NCI-H526 (cell line): ENCODE measurements at places on chromosomes 13 and 19.
A peak's percentile ranks its signal among the peaks of the same experiment; 100 is the strongest.

DNA sequence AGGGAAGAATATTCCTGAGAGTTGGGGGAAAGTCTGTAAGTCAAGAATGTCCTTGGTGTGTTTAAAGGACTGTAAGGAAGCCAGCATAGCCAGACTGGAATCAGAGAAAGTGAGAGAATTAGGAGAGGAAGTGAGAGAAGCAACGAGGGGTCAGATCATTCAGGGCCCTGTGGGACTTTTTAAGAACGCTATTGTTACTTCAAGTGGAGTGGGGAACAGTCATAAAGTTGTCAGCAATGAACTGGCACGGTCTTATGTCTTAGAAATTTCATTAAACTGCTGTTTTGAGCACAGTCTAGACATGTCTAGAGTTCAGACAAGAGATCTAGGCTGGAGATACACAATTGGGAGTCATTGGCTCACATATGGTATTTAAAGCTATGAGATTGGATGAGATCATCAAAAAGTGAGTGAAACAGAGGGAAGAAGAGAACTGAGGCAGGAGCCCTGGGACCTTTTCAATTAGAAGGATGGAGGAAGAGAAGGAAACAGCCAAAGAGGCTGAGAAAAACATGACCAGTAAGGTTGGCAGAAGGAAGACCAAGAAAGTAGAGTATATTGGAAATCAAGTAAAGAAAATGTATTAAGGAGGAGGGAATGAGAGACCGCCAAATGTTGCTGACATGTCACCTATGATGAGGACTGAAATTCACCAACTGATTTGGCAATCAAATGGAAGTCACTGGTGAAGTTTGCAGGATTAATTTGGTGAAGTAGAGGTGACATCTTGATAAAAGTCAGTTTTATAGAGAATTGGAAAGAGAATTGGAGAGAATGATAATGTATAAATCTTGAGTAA, 263.5 kb downstream of the GPC5 start:
- no peak for DNase-seq

DNA sequence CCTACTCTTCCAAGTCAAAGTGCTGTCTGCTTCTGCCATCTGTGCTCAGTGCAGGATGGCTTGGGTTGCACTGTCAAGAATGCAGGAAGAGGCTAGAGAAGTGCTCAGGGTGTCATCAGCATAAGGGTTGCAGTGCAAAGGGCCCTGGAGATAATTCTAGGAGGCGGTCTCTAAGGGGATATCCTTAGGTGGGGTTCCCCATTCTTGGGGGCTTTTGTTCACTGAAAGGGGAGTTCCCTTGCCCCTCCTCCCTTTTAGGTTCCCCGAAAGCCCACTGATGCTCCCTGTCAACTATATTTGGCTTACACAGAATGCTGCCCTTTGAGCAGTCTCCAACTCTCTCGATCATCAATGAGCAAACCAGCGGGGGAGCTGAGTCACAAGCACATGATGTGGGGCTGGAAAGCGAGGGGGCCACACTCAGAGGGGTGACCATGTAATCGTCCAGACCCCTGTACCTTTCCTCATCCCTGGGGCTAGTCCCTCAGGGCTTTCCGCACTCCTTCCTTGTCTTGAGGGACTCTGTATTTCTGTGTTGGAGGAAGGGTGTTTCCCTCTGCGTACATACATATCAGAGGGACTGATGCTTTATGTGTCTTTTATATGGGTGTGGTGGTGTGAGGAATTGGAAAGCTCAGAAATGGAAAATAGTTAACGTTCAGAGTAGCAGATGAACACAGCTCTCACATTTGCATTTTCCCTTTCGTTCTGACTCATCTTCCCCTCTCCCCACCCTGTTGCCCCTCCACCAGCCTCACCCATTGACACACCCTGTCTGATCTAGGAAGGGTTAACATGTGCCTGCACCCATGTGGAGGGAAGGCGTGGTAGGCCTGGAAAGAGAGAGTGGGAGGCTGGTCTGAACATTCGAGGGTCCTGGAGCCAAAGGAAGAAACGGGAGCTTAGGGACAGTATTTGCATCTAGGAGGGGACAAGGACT, 6.7 kb downstream of the ZBTB32 start:
- no peak for DNase-seq

DNA sequence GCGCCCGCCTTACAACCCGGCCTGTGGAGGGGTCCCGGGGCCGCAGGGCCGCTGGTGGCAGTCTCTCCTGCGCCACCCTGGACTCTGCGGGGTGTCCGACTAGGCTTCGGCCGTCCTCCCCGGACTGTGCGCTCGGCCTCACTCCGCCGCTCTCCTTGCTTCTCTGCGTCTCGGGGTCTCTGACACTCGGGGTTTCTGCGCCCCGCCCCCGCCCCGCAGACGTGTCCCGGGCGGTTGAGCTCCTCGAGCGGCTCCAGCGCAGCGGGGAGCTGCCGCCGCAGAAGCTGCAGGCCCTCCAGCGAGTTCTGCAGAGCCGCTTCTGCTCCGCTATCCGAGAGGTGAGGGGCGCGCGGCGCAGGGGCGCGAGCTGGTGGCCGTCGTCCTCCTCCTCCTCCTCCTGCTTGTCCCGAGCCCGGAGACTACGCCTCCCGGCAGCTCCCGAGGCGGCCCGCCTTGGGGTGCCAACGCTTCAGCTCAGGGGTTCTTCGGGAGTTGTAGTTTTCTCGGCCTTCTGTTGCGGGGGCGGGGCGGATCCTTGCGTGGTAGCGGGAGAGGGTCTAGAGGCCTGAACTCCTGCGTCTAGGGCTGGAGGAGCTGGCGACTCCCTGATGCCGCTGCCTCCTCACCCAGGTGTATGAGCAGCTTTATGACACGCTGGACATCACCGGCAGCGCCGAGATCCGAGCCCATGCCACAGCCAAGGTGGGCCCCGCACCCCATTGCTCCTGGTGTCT, 627 bp downstream of the LIN7B start:
- DNase-seq, result peak; percentile 46

- no peak for DNase-seq
Observed at GRCh38 chr19:33405553-33406461, 32.3 kb downstream of the CEBPG start.

DNA sequence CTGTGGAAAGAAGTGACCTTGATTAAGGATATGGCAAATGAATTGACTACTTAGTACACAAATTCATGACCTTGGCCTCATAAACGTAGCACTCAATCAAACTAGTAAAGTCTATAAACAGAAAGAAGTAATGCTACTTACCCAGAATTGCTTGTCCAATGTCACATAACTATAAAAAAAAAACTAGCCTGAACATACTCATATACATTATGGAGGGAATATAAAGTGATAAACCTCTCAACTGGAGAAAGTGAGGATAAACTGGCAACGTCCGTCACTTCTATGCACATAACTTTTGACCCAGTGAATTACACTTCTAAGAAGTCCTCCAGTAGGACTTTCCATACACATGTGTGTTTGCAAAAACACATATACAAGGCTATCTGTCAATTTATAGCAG, 7.7 kb upstream of the SERP2 start:
- no peak for DNase-seq

- no peak for DNase-seq
Observed at GRCh38 chr19:937259-937694, 11.4 kb downstream of the ARID3A start.

DNA sequence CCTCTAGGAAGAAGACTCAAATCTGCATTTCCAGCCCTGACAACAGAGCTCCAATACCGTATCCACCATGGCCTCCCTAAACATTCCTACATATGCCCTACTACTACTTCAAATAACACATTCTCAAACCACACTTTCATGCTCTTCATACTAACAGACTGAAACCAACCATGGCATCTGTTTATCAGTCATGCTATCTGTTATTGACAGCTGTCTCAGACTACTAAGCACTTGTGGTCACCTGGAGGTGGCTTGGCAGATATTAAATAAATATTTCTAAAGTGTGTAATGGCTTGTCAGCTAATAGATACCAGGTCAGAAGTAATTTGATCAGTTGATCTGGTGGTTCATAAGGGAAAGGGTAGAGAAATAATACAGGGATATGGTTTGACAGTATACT, 489.1 kb downstream of the DIAPH3 start:
- DNase-seq, result no peak

DNA sequence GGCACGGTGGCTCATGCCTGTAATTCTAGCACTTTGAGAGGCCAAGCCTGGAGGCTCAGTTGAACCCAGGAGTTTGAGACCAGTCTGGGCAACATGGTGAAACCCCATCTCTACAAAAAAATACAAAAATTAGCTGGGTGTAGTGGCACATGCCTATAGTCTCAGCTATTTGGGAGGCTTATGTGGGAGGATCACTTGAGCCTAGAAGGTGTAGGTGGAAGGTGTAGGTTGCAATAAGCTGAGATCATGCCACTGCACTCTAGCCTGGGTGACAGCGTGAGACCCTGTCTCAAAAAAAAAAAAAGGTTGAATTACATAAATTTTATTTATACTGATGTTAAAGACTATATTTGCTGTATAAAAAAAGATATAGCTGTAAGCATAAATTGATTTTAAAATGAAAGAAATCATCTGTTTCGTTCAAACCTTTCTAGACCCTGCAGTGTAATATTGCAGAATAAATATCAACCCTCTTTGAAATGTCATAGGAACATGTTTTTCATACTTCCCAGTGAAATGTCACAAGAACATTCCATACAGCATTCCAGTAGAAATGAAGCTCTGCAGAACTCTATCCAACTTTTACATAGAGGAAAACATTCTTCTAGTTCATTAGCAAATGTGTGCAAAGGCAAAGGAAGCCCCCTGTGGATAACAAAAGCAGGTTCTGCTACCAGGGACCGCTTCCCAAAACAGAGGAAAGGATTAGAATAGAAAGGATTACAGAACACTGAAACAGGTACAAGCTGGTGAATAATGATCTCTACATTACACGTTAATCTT, 76.0 kb downstream of the CAB39L start:
- no peak for DNase-seq

GRCh38 chr19:55324662-55325061, 479 bp downstream of the TMEM150B start:
- DNase-seq, result no peak

DNA sequence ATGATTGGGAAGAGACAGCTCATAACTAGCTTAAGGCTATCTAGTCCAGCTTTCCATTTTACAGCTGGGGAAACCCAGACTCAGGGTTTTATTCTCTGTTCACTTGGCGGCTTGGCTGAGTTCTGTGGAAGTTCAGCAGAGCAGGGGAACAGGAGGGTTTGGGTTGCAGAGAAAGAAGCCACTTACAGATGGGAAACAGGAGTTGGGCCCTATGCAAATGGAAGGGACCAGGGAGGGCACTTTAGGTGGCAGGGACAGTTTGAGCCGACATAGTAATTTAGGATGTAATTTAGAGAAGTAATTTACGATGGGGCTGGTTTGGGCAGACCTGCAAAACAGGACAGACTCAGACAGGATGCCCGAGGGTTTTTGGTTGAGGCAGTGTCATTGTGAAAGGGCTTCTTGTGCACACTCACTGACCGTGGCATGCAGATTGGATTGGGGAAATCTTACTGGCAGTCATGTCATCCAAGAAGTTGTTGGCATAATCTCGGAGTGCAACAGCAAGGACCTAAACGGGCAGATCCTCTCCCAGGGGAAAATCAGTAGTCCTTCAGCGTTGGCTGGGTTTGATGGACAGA, 47.3 kb upstream of the GPR183 start:
- DNase-seq, result no peak

- DNase-seq, result no peak
Observed at GRCh38 chr13:108270442-108270841, 924 bp downstream of the TNFSF13B start.

GRCh38 chr13:102028206-102028605, 373.6 kb downstream of the FGF14 start:
- no peak for DNase-seq
